GOT3 (cell line): ENCODE measurements at places on chromosomes 5 and 9.

GRCh38 chr5:174818430-174818829, 94.0 kb downstream of the MSX2 start:
- DNase-seq, result no peak

DNA sequence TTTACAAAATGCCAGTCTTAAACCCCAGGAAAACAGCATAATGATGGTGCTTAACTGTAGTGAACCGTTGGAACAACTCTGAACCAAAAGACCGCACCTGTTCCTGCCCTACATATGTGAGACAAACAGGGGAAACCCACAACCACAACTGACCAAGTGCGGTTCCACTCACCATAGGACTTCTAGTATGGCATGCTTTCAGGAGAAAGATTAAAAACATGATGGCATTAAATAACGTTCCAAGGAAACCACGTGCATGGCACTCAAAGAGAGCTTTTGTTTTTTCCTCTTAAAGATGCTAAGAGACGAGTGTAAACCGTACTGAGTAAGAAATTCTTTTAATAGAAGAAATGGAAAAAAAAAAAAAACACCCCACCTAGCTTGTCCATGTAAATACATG, 119.8 kb downstream of the SSBP2 start:
- no peak for DNase-seq

DNA sequence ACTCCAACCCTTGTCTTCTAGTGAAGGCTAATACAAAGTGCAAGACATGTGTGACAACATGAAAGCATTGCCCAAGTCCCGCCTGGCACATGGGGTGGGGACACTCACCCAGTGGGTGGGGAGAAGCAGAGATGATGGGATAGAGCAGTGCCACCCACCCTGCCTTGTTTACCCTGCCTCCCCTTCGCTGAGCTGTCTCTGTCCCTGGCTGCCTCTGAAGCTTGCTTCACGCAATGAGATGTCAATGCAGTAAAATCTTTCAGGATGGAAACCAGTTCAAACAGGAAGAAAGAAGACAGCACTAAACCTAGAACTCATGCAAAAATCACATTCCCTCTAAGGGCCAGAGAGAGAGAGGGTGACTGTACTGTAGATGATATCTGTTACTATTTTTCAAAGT, 148.0 kb downstream of the INSYN2B start:
- no peak for DNase-seq

GRCh38 chr5:158898185-158899177, 201.2 kb downstream of the EBF1 start:
- no peak for DNase-seq

- DNase-seq, result no peak
Measured at GRCh38 chr5:168318240-168318639, 26.8 kb downstream of the WWC1 start.

GRCh38 chr9:108609227-108609896, 246.4 kb downstream of the ACTL7B start:
- DNase-seq, result no peak

GRCh38 chr9:134358662-134359319, 32.5 kb downstream of the RXRA start:
- DNase-seq, result no peak

- DNase-seq, result no peak
Measured at GRCh38 chr5:163360656-163361055, 76.7 kb upstream of the CCNG1 start.
